Activated CD4-positive, alpha-beta T cell treated with anti-CD3 and anti-CD28 coated beads, Interleukin-2, amount 10 ng/mL, durations not matched to agents 24 days and 14 days (primary cell): ENCODE measurements at places on chromosomes 6 and 20. TPM values are rescaled to one million over a fixed set of nuclear protein-coding genes. Genes with fewer than 3 reads are reported as not detected.

- H3K4me3 ChIP-seq, result no peak overlapping the region
- H3K27ac ChIP-seq, result no peak overlapping the region
- no peaks in the 10 kb centered on the region for H3K27me3 ChIP-seq
- H3K4me1 ChIP-seq, result no peaks in the 10 kb centered on the region
- peaks cover 2% of the 10 kb centered on the region for H3K36me3 ChIP-seq
Observed at GRCh38 chr20:16363506-16364319, 209.5 kb downstream of the KIF16B start.

GRCh38 chr6:43516367-43516696 is 394 bp downstream of the YIPF3 start:
- no peak overlapping the region for H3K4me3 ChIP-seq
- H3K27ac ChIP-seq, result no peak overlapping the region
- no peak for DNase-seq
- no peaks in the 10 kb centered on the region for H3K27me3 ChIP-seq
- H3K4me1 ChIP-seq, result peaks cover 22% of the 10 kb centered on the region

DNA sequence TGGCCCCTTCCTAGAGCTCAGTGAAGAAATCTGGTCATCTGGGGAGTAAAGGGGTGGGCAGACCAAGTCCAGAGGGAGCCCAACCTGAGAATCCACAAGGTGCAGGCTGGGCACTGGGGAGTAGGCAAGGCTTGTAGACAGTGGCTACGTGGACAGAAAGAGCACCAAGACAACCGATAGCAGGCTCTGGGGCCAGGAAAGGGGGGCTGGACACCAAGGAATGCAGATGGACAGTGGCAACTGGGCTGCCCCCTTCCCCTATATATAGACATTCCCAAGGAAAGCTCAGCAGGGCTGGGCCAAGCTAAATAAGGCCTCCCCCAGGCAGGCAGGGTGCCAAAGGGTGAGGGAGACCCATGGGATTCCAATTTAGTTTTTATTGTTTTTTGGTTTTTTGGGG is 1.5 kb upstream of the TNNC2 start:
- no peak overlapping the region for H3K27ac ChIP-seq
- H3K4me1 ChIP-seq, result peaks cover 17% of the 10 kb centered on the region
- no peak for DNase-seq
- H3K27me3 ChIP-seq, result peaks cover 22% of the 10 kb centered on the region

DNA sequence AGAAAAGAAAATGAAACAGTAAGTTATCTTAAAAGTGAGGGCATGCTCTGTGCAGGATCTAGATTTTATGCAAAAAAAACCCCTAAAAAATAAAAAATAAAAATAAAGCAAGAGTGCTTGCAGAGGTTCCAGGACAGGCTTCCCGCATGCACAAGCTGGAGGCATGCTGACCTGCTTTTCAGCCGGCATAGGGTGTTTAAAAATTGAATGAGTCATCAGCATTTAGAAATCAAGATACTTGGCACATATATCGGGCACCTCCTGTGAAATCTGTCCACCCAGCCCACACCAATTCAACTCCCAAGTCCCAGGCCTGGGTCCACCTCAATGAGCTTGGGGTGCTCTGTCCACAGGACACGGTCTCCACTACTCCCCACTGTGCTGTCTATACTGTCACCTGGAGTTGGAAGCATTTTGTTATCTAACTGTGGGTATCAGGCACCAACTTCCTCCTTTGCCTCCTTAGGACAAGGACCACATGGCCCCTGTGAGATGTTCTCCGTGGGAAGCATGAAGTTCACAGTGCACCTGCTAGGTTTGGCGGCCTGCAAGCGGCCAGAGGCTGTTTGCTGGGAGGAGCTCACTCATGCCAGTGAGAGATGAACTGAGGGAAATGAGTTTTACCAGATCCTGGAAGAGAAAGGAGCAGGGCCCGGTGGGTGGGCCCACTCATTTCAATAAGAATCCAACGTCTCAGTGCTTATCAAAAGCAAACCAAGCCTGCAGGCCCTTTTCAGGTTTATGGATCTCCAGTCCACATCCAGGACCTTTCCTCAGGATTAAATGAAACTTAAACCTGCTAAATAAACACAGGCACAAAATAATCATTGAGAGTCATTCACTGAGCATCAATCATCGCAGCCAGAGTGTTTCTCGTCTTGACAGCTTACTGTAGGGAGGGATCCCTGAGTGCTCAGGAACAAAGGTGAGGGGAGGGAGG is 121.1 kb downstream of the FOXA2 start:
- no peaks in the 10 kb centered on the region for H3K36me3 ChIP-seq
- DNase-seq, result no peak
- H3K27ac ChIP-seq, result no peak overlapping the region

DNA sequence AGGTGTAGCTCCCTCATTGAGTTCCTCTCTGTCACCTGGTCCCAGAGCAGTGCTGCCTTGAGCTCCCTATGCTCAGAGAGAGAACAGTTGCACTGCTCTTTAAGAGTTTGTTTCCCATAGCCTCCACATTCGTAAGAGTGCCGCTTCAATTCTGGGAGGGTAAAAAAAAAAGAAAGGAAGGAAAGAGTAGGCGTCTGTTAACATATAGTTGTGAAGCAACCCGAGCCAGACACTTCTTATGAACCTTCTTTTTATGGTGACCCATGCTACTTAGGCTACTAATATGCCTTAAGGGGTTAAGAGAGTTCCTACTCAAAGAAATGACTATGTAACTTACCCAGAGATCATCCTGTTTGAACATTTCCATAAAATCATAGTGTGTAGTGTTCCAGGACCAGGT is 4.3 kb upstream of the ARG1 start:
- no peak overlapping the region for H3K4me3 ChIP-seq
- peaks cover 7% of the 10 kb centered on the region for H3K36me3 ChIP-seq
- H3K27ac ChIP-seq, result no peak overlapping the region
- peaks cover 5% of the 10 kb centered on the region for H3K27me3 ChIP-seq
- no peak for DNase-seq

DNA sequence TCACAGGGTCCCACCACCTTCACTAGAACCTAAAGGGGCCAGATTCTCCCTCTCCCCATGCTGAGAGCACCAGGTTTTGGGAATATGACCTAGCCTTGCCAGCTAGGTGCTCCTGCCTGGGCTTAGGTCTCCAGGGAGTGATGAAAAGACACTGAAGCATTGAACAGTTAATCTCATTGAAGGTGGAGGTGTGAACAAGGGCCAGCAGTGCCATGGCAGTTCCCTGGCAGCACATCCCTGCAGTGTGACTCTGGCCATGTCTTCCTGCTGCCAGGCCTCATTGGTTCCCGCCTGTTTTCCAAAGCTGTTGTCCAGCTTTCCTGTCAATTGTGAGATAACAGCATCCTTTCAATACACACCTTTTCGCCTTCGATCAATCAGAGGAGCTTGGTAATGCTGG is 10.9 kb downstream of the PPIL6 start:
- no peak overlapping the region for H3K27ac ChIP-seq
- H3K4me1 ChIP-seq, result peaks cover 5% of the 10 kb centered on the region
- H3K27me3 ChIP-seq, result peaks cover 31% of the 10 kb centered on the region
- no peak overlapping the region for H3K4me3 ChIP-seq
- DNase-seq, result no peak

DNA sequence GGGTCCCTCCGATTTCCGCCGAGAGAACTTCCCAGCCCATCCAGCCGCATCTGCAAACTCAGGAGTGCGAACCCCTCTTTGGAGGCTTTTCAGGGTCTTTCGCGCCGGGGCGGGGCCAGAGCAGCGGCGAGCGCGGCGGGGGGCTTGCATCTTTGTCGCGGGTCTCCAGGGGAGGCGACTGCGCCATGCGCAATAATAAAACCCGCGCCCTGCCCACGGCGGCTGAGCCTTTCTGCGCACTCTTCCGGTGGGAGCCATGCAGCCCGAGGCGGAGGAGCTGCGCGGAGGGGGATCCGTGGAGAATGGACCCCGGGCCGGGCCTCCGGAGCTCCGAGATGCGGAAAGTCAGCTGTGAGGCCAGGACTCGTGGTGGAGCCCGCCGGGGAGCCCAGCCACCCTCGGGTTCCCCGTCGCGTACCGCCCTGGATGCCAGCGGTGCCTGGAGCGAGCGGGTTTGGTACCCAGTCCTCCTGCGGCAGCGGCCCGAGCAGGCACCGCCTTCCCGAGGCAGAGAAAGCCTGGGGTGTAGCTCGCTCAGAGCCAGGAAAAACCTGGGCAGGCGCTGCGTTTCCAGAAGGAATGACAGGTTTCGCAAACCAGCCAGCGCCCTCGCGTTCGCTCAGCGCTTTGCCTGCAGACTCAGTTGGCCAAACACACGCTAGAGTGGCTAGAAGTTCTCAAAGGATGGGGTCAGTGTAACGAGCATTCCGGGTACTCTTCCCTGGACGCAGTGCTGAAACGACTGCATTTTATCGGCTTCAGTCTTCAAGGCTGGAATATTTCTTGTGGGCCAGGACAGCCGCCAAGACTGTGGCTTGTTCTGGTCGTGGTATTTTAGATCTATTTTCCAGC is 1.2 kb downstream of the AKAP12 start:
- peaks cover 6% of the 10 kb centered on the region for H3K4me1 ChIP-seq
- H3K4me3 ChIP-seq, result peak overlapping the region; percentile 63
- peak; percentile 63 for DNase-seq
- no peak overlapping the region for H3K27ac ChIP-seq
- H3K36me3 ChIP-seq, result no peaks in the 10 kb centered on the region
- H3K27me3 ChIP-seq, result peaks cover 69% of the 10 kb centered on the region

DNA sequence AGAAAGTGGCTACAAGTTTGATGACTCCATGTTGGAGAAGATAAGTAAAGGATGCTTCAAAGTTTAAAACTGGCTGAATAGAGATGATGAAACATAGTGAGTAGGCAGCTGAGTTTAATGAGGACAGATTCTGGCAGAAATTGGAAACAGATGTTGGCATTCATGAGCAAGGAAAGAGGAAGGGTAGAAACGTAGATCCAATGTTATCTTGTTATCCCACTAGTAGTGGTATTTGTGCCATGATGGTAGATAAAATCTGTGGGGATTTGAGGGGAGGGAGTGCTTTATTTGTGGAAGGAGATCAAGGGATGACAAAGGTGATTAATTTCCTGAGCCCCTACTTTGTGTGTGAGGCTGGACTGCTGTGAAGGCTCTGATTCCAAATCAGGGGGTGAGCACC is 69.5 kb downstream of the MRAP2 start:
- no peaks in the 10 kb centered on the region for H3K36me3 ChIP-seq
- H3K27me3 ChIP-seq, result no peaks in the 10 kb centered on the region
- no peaks in the 10 kb centered on the region for H3K4me1 ChIP-seq
- H3K27ac ChIP-seq, result no peak overlapping the region
- no peak overlapping the region for H3K4me3 ChIP-seq

FOXA2 gene
- not detected in 2 replicates for total RNA-seq

EBF4 gene
- 7.3 and 7.6 TPM in 2 replicates for total RNA-seq

SLC35D3 gene
- not detected in 2 replicates for total RNA-seq

LHFPL5 gene
- not detected in 2 replicates for total RNA-seq

COL9A1 gene
- total RNA-seq, result not detected in 2 replicates

C20orf144 gene
- total RNA-seq, result 0.16 and 0.26 TPM in 2 replicates

ZSWIM1 gene
- total RNA-seq, result 9.4 and 10.4 TPM in 2 replicates

CCM2L gene
- not detected in 2 replicates for total RNA-seq
